Stimulated activated CD4-positive, alpha-beta T cell treated with anti-CD3 and anti-CD28 coated beads, Interleukin-4, amount 100 ng/mL, for 48 hours (primary cell): ENCODE measurements at places on chromosomes 4 and X.
A peak's percentile ranks its signal among the peaks of the same experiment; 100 is the strongest.

DNA sequence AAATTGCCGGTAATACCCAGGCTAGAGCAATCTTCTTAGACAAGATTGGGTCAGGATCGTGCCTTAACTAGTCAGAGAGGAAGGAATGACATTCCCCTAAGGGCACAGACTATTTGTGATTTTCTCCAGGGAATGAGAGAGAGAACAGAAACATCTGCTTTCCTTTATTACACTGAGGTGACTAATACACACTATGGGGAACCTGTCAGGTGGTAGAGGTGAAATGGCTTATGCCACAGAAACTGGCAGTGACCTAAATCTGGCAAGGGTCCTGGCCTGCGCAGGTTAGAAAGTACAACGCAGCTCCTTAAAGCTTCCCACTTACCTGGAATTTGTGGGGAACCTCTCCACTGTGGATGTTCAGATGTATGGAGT, 16.6 kb upstream of the HPGD start:
- no peak for DNase-seq

DNA sequence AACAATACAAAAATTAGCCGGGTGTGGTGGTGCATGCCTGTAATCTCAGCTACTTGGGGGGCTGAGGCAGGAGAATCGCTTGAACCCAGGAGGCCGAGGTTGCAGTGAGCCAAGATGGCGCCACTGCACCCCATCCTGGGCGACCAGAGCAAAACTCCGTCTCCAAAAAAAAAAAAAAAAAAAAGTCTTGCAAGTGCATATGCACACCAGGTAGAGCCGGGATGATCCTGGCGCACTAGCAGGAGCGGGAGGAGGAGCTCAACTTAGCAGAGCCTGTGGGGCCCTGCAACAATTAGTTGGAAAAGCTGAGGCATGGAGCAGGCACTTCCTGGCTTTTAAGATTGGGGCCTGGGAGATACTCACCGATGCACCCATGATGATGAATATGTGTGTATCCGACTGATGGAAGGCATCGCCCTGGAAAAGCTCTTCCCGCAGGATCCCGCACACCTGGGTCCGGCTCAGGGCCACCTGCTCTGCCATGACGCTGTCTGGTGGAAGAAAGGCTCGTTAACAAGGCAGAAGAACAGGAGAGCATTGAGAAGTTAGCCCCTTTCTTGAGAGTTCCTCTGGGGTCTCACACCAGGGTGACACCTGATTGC, 872 bp downstream of the G6PD start:
- DNase-seq: no peak

GRCh38 chrX:20477836-20478524, 211.3 kb upstream of the RPS6KA3 start:
- DNase-seq: no peak

- no peak for DNase-seq
Measured at GRCh38 chr4:77043507-77044136, 32.2 kb downstream of the CCNI start.

DNA sequence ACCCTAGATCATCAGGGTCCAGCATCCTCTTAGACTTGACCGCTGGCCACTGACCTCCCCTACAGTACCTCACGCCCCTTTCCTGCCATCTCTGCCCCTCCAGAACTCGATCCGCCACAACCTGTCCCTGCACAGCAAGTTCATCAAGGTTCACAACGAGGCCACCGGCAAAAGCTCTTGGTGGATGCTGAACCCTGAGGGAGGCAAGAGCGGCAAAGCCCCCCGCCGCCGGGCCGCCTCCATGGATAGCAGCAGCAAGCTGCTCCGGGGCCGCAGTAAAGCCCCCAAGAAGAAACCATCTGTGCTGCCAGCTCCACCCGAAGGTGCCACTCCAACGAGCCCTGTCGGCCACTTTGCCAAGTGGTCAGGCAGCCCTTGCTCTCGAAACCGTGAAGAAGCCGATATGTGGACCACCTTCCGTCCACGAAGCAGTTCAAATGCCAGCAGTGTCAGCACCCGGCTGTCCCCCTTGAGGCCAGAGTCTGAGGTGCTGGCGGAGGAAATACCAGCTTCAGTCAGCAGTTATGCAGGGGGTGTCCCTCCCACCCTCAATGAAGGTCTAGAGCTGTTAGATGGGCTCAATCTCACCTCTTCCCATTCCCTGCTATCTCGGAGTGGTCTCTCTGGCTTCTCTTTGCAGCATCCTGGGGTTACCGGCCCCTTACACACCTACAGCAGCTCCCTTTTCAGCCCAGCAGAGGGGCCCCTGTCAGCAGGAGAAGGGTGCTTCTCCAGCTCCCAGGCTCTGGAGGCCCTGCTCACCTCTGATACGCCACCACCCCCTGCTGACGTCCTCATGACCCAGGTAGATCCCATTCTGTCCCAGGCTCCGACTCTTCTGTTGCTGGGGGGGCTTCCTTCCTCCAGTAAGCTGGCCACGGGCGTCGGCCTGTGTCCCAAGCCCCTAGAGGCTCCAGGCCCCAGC, 5.2 kb downstream of the FOXO4 start:
- DNase-seq: no peak

DNA sequence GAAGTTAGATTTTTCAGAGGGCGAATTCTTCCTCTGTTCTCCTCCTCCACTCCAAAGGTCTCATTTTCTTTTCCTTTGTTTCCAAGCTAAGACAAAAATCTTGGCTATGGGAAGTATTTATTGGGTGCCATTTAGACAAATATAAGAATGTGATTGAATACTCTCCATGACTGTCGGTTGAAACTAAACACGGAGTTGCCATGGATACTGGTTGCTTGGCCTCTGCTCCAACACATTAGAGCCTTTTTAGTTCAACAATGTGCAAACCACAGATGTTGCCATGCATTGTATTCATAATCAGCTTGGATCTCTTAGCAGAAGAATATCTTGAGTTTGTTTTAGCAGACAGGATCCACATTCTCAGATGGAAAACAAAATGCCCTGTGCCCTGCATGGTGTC, 366.5 kb upstream of the LCORL start:
- DNase-seq: no peak

- no peak for DNase-seq
Measured at GRCh38 chrX:53716328-53717088, 30.0 kb upstream of the HUWE1 start.

- no peak for DNase-seq
Measured at GRCh38 chr4:73929278-73929677, 52.5 kb downstream of the PF4 start.

GRCh38 chrX:150649096-150649870, 43.9 kb upstream of the MTMR1 start:
- no peak for DNase-seq

DNA sequence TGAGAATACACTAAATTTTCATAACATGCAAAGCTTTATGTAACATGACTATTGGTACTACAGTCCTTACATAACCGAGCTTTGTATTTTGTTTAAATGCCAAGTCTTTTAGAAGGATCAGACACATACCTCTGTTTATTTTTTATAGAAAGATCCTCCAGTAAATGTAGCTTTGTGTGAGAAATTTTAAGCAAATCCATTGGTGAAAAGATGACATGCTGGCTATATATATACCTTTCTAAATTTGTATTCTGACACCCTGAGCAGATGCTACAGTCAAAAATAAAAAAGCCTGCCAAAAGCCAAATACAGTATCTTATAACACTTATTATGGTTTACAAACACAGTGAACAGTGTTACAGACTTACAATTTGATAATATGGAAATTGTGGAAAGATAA, at the start of gene YIPF7:
Gene YIPF7 (minus strand): TSS at position 201 of the 400 bp plus-strand sequence. CDS start 1,525 bp downstream, outside the sequence.
- no peak for DNase-seq

DNA sequence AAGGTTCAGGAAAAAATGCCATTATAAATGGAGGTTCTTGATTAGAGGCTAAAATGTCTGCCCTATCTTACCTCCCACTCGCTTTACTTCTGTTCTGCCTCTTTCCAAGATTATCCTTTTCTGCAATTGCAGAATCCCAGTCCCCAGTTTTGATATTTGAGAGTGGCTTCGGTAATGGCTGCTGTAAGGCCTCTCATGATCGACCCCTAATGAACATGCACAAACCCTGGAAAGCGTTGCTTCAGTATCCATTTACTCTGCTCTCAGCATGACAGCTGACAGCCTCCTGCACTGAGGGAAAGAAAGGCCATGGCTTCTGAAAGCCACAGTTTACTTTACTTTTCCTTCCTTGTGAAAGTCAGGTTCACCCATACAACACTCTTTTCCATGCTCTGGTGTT, 325.4 kb upstream of the GALNT7 start:
- no peak for DNase-seq

- DNase-seq: no peak
Measured at GRCh38 chr4:55386073-55386472, 9.7 kb upstream of the TMEM165 start.

- DNase-seq: no peak
Measured at GRCh38 chrX:88425739-88426138, 321.3 kb upstream of the CPXCR1 start.

DNA sequence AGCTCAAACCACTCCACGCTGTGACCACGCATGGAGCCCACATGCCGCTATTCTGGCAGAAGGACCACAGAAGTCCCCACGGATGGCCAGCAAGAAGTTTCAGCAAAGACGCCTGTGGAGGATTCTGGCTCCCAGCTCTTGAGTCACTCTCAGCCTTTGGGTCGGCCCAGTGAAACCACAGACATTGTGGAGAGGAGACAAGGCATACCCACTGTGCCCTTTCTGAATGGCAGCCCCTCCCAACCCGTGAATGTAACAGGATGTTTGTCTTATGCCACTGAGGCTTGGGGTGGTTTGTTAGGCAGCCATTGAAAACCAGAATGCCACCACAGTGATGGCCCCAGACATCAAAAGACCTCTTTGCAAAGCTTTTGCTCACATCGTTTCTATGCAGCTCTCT, 42.7 kb downstream of the ABLIM2 start:
- no peak for DNase-seq

DNA sequence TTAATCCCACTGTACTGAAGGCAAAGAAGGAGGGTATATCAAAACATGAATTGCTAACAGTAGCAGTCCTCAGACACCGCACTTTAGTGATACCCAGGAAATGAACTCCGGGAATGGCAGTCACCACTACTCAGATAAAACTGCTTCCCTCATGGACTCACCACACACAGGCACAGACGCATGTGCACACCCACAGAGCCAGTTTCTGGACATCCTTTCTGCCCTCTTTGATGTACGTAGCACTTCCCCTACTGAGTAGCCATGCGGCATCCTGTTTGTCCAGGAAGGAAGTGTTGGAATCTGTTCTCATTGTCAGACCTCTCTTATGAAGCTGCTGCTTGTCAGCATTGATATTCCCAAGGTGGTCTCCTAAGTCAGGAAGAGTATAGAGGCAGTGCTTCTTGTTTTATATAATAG, 95.7 kb downstream of the DCLK2 start:
- no peak for DNase-seq

DNA sequence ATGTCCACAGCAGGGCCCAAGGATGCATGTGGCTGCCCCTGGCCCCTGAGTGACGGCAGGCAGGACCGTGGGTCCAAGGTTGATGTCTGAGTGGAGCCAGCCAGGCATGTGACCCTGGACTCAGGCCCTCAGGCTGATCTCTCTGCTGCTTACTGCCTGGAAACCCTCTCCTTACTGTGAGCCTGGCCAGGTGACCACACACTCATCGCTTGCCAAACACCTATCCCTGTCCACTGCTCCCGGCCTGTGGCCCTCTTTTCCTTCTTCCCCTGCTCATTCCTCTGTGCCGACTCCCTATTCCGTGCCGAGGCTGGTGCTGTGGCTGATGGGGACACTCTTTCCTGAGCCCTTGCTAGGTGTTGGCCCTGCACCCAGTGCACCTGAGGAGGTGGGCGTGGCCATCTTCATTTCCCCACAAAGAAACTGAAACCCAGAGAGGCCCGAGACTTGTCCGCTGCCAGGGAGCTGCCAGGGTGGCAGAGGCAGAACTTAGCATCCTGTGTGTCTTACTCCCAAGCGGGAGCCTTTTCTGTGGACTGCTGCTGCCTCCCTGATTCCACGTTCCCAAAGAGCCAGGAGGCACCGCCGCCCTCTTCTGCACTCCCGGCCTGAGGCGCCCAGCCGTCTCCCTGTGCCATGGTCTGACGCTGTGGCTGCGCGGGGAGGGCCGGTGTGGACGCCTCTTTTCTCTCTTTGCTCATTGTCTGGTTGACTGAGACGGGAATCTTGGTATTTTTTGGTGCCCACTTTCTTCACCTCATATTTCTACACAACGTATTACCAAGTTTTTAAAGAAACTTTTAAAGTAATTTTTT, 11.2 kb upstream of the RNF4 start:
- no peak for DNase-seq

GRCh38 chr4:152431291-152431690, 104.6 kb downstream of the FBXW7 start:
- DNase-seq: no peak

DNA sequence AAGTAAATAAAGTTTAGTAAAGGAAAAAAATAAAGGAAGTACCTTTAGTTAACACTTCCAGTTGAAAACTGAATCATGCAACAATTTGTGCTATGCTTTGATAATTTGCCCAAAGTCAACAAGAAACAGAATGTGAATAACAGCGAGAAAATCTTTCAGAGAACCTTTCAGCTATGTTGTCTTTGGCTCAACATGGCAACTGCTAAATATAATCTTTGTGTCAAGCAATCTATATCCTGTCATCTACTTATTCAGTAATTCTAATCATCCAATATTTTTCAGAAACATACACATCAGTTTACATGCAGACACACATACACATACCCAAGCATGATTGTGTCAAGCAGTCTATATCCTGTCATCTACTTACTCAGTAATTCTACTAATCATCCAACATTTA, 136.0 kb upstream of the PABPC4L start:
- no peak for DNase-seq

- DNase-seq: peak; percentile 27
Measured at GRCh38 chrX:65821721-65822496, 154.5 kb downstream of the MSN start.

DNA sequence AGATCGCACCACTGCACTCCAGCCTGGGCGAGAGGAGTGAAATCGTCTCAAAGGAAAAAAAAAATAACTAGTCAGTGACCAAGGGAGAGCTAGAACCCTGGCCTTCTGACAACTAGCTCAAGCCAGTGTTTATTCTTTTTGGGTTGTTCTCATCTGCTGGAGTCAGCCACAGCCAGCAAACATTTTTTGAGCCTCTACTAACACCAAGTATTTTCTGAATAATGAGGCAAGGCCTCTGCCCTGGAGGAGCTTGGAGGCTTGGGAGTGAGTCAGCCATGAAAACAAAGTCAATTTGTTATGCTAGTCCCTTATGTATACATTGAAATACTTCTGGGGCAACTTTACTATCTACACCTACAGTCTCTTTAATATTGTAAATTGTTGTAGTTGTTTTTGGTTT, 46.5 kb downstream of the TMA16 start:
- no peak for DNase-seq

GRCh38 chrX:31128855-31129254, 57.0 kb upstream of the FTHL17 start:
- DNase-seq: no peak

GRCh38 chrX:97843200-97843811, 959.6 kb downstream of the RPA4 start:
- DNase-seq: no peak

- no peak for DNase-seq
Measured at GRCh38 chr4:6409381-6409780, 63.0 kb downstream of the PPP2R2C start.

DNA sequence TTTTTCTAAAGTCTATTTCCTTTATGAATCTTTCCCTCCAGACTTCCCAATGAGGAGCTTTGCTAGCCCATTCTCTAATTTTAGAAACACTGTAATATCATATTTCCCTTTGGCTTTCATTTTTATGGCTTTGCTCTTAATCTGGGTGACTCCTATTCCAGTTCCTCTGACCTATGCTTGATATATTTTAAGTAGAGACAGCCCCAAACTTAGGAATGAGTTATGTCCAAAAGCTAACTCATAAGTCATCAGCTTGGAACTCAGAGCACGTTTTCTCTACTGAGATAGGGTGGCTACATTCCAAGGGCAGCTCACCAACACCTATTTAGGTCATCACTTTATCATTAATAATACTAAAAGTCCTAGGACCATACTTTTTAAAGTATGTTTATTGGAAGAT, 77.8 kb downstream of the OR13H1 start:
- DNase-seq: no peak
